ENCODE measurements at places on chromosomes 1 and 21.

DNA sequence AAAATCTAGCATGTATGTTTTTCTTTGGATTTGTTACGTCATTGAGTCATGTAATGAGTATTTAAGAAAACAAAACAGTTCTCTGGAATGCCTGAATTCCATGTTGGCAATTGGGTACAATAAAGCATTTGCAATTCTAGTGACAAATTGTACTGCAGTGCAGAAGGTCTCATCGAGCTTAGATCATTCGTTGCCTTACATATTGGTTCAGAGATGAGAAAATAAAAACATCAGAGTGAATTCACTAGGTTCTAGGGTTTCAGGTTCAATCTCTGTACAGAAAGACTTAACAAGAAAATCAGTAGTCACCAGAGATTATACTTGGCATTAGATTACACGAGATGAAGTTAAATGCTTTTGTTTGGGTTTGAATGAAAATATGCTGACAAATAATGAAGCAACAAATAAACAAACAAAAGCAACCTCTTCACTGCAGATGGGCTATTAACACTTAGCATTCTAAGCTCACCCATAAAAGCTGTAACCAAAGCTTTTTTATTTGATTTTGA is 124.7 kb downstream of the RYR2 start:
- DNase-seq = no peak

GRCh38 chr1:87712261-87713010 is 383.8 kb downstream of the LMO4 start:
- no peak for DNase-seq

DNA sequence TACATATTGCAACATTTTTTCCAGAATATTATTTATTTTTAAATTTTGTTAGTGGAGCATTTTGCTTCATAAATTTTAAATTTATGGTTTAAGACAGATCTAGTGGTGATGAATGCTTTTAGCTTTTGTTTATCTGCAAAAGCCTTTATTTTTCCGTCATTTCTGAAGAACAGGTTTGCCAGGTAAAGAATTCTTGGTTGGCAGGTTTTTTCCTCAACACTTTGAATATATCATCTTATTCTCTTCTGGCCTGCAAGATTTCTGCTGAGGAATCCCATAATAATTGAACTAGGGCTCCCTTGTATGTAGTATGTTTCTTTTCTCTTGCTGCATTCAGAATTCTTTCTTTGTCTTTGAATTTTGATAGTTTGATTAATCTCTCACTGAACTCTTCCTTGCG is 50.8 kb upstream of the SAMD13 start:
- DNase-seq = no peak

GRCh38 chr1:244047621-244048255 is 3.3 kb upstream of the ZBTB18 start:
- peak; percentile 73 for DNase-seq

DNA sequence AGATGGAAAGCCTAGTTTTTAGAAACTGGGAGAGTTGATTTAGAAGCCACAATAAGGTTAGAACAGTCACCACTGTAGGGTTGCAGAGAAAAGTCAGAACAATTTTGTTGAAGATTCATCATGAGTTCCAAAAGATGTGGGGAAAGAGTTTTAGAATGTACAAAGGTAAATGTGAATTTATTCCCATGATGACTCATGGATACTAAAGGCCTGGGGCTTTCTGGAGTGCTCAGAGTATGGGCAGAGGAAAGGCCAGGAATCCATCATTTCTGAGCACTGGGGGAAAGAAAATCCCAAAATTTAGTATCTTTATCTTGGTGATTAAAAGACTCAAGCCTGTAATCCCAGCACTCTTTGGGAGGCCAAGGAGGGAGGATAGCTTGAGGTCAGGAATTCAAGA is 17.8 kb downstream of the YBX1 start:
- DNase-seq = no peak

GRCh38 chr1:10795276-10796021 is 997 bp downstream of the CASZ1 start:
- no peak for DNase-seq

- DNase-seq = no peak
These were observed at the start of gene APP for GRCh38 chr21:26170471-26171257. Gene APP (minus strand): TSS chr21:26170770. CDS start chr21:26170620, 150 bp downstream.

GRCh38 chr1:47696404-47696736 is 258.5 kb downstream of the FOXD2 start:
- no peak for DNase-seq

DNA sequence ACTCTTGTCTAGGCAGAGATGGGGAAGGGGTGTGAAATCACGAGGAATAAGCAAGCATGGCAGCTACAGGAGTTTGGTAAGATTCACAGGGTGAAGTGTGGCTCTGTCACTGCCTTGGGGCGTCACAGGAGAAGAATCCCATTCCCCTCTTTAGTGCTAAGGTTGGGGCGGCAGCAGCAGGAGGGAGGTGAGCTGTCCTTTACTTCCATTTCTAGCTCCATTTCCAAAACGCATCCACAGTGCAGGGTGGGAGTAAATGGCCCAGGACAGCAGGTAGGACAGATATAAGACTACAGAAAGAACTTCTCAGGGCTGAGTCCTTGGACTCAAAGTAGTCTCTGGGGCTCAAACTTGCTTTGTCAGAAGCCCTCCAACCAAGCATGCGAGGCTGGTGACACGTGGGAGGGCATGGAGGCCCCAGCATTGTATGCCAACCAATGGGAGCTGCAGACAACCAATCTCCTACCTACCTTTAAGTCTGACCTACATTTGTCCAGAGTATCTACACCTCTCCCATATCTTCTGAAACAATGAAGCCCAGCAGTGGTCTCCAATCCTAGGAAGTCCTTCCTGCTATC is 8.5 kb downstream of the MEF2D start:
- no peak for DNase-seq

- DNase-seq = peak; percentile 23
These were observed 349.1 kb upstream of the FMN2 start for GRCh38 chr1:239742416-239743109.

GRCh38 chr1:234956821-234957329 is 171.8 kb downstream of the TOMM20 start:
- DNase-seq = no peak

DNA sequence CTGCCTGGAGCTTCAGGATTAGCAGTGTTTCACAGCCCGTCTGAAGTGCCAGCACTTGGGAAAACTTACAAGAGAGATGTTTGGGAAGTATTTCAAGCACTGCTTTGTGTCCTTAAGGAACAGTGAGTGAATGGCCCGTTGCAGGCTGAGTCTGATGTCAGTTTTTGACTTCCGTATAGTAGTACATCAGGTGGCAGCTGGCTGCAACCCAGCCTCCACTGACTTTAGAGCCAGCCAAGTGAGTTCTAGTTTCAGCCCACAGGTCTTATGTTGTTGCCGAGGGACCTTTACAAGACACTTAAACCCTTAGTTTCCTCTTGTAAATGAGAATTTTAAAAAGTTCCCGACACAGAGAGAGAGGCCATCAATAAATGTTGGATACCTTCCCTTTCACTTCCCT is 35.0 kb downstream of the UCK2 start:
- DNase-seq = no peak

DNA sequence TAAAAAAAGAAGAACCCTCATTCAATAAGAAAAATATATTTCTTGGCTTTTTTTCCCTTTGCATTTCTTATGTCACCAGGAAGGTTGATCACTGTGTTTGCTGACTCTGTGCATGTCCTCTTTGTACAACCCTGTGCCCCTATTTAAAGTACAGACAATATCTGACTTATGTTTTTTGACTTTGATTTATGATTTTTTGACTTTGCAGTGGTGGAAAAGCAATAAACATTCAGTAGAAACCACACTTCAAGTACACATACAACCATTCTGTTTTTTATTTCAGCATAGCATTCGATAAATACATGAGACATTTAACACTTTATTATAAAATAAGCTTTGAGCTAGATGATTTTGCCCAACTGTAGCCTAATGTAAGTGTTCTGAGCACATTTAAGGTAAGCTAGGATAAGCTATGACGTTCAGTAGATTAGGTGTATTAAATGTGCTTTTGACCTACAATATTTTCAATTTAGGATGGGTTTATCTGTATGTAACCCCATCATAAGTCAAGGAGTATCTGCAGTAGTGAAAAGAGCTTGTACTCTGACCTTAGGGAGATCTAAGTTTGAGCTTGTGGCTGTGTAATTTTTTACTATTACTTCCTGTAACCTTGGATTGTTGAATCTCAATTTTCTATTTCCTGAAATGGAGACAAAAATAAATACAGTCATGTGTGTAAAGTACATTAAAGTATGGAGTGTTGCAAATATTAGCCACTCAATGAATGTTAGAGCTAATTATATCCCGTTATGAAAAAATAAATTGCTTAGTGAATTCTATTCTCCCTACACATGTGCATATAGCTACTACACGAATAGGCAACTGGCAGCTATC is 1.2 kb downstream of the RNASEL start:
- DNase-seq = no peak

- DNase-seq = no peak
These were observed 61.1 kb downstream of the SDC3 start for GRCh38 chr1:30847358-30847972.

DNA sequence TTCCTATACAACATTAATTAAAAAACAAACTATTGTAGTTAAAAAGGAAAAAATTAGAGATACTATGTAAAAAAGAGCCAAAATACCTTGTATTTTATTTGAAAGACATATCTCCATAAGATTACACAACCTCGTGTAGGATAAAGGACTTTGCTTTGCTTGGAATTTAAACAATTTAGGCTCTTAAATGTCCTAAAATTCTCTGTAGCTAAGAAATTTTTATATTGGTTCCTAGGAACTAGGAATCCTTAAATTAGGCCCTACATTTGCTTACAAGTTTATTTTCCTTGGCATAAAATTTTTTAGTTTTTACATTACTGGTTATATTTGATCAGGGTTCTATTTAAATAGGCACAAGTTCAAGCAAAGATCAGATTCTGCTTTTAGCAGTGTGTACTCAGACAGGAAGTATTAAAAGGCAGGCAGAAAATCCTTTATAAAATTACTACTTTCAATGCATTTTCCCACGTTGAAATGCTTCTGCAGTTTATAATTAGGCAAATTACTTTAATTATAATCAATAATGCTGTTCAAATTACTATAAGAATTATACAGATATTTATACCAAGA is 3.4 kb upstream of the ANGPTL3 start:
- no peak for DNase-seq

DNA sequence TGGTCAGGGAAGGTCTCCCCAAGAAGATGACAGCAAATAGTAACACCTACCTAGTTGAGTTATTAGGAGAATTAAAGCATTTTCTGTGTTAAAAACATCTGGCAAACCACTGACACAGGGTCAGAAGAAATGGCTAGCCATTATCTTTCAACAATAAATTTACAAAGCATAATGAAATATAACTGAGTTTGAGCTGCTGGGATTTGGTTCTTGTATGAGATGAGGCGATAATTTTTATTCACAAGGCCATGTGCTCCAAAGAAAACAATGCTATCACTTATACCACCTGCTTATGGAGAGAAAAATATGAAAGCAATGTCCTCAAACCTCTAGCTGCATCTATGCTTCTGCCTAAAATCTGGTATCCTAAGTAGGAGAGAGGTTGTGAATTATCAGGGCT is 202.3 kb downstream of the CRB1 start:
- no peak for DNase-seq

Measured in OCI-M1 (cell line).